ENCODE measurements at places on chromosomes 2 and 18.

DNA sequence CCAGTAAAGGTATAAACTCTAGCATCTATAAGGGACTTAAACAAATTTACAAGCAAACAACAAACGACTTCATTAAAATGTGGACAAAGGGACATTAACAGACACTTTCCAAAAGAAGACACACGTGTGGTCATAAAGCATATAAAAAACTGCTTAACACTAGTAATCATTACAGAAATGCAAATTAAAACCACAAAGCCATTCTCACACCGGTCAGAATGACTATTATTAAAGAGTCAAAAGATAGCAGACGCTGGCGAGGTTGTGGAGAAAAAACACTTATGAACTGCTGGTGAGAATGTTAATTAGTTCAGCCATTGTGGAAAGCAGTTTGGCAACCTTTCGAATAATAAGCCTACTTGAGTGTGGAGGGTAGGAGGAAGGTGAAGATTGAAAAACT is 217.1 kb upstream of the DLGAP1 start:
- no peak for DNase-seq

- peak; percentile 48 for DNase-seq
Measured at GRCh38 chr2:143807192-143807591, 678.0 kb downstream of the ARHGAP15 start.

GRCh38 chr2:144459286-144459685 is 60.6 kb downstream of the ZEB2 start:
- DNase-seq = no peak

DNA sequence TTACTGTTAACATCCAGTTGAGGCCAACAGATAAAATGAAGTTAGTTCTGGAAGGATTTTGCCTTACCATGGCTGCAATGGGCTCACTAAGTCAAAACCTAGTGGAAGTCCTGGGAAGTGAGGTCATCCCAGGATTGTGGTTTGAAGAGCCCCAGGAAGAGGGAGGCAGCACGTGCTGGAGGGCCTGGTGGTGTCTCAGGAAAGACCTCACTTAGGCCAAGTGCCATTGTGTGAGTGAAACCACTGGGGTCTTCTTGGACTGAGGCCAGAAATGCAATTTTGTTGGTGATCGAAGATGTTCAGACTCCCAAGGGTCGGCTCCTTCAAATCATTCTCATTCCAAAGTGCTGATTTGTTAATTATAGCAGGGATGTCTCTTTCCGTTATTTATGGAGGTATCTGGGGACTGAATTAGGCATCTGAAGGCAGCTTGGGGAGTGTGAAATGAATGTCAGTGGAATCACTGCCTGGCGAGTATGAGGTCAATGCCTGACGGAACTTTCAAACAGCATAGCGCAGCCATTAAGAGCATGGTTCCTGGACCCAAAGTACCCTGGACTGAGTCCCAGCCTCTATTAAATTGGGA is 60.0 kb downstream of the IL1R2 start:
- DNase-seq = peak; percentile 83

DNA sequence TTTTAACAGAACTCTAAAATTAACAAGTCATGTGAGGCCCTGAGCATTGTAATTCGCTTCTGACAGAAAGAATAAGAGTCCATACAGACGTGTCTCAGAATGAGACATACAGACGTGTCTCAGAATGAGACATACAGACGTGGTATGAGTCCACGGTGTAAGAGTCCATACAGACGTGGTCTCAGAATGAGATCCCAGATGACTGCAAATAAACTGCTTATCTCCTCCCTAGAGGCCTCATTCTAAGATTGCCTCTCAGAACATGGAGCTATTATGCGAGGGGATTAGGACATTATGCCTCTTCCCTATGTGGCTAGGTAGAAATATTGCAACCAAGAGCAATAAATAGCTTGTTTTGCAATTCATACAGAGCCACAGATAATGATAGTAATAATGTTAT is 63.9 kb downstream of the NEB start:
- no peak for DNase-seq

DNA sequence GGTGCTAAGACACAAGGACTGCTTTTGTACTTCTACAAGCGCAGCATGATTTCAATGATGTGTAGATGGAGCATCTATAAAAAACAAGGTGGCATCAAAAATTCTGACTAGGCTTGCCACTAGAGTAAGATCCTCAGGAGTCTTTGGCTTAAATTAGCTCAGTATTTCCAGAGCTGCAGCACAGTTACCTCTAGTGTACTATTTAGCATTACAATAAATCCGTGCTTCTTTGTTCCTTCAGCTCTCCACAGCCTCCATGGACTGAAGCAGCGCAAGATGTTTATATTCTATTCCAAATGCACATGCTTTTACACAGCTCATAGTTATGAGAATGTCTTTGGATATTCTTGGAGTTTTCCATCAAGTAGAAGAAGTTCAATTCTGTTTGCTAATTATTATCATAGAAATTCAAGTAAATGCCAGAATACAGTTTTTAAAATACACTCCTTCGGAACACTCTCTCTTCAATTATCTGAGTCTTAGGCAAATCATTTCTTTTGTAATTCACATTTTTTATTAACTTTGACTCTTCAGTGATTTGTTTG is 1133.0 kb upstream of the LRRTM1 start:
- DNase-seq = no peak

- peak; percentile 60 for DNase-seq
Measured at GRCh38 chr2:215755641-215756345, 257.6 kb downstream of the MREG start.

GRCh38 chr2:143355870-143356269 is 226.7 kb downstream of the ARHGAP15 start:
- no peak for DNase-seq

DNA sequence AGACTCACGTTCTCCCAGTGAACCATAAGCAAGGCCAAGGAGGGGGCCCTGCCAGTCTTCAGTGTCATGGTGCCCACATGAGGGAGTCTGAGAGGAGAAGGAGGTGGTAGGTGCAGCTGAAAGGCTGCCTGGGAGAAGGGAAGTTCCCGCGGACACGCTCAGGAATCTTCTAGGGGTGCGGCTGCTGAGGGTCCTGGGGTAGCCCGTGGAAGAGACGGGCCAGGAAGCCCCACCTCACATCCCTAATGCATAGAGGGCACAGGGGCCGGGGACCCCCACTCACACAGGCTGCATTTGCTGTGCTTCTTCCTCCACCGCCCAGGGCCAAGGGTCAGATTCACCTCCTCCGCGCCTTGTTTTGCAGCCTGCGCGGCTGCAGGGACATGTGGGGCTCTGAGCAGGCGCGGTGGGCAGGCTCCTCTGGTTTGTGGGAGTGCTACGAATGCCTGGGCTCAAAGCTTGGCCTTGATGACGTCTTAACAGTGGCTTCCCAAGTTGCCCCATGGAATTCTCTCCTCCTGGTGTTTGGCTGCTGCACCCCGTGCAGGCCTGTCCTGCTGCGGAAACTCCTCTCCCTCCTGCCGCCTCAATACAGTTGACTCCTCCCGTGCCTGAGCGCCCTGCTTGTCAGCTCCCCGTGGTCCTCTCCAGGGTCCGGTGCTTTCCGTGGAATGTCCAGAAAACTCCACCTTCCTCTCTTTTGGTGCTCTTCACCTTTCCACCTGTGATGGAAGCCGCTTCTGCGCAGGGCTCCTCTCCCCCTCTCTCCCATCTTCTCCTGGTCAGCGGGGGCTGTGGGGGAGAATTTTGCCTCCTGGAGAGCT is 95.7 kb downstream of the VAPA start:
- no peak for DNase-seq

DNA sequence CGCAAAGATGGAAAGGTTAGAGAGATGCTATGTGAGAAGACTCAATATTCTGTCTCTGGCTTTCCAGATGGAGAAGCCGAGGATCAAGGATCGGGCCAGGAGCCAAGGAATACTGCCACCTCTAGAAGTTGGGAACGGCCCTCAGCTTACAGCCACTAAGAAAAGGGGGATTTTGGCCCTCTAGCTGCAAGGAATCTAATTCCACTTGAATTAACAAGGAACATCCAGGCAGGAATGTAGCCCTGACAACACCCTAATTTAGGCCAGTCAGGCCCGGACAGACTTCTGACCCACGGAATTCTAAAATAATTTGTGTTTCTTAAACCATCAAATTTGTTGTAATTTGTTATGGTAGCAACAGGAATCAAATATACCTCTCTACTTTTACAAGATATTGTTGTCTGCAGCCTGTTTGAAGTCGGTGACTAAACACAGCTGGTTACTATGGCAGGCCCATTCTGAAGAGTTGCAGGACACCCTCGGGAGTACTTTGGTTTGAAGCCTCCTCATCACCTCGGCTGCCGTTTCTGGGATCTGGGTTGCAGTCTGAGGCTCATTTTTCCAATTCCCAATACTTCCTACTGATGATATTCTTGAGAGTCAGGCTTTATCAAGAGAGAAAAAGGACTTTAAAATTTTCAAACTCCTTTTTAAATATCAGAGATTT is 1131.2 kb downstream of the TSN start:
- DNase-seq = no peak

All from EH (cell line).